ENCODE measurements at places on chromosomes 1 and 21.

- peak; percentile 64 for DNase-seq
Observed at GRCh38 chr21:42669041-42669440, 15.6 kb downstream of the PDE9A start.

DNA sequence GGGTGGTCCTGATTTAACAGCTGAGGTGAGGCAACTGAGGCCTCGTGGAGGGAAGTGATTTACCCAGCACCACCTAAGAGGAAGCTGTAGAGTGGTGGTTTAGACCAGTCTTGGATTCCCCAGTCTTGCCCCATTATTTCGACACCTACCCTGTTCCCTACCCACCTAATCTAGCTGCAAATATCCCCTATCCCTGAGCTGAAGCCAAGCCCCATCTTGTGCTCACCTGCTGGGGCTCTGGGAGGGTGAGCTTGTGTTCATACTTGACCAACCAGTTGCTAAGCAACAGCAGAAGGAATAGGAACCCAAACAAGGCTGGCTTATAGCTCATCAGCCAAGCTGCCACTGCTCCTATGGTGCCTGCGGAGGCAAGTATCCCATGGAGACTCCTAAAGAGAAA lies 2.0 kb downstream of the TEX46 start:
- no peak for DNase-seq

DNA sequence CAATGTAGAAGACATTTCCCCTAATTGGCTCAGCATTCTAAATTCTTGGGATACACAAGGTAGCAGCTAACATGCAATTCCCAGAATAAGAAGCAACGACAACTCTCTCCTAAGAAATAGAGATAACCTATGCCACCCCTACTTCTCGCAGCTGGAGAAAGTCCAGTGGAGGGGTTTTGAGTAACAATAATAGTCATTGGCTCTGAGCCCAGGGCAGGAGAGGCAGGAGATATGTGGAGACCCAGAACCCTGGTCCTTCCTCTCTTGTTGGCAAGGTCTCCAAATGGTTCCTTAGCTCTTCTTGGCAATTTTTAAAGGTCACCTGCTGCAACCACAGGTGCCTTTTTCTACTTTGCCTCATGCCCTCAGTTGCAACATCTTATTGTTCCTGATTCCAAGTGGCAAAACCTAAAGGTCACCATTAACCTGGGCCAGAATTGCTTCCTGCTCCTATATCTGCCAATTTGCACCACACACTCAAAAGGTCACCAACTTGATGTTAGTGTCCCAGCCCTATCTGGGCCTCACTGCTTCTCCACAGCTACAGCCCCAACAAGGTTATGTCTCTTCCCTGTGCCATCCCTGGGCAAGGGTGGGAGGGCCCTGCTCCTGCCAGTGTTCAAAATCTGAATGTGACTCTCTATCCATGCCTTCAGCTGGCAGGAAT lies 36.7 kb downstream of the TBX15 start:
- no peak for DNase-seq

DNA sequence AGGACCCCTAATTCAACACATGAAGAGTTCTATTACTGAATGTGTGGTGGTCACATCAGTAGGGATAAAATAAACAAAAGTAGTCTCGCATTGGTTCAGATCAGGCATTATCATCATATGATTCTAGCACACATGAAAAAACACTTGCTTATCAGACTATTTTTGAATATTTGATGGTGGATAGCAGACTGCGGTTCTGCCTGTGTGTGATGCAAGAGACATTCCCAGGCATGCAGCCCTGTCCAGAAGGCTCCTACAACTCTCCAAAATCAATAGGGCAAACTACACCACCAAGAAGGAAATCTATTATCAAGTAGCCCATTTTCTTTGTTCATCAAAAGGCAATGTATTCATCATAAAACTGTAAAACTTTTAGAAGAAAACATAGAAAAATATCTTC lies 304.7 kb downstream of the DUSP10 start:
- DNase-seq = no peak

DNA sequence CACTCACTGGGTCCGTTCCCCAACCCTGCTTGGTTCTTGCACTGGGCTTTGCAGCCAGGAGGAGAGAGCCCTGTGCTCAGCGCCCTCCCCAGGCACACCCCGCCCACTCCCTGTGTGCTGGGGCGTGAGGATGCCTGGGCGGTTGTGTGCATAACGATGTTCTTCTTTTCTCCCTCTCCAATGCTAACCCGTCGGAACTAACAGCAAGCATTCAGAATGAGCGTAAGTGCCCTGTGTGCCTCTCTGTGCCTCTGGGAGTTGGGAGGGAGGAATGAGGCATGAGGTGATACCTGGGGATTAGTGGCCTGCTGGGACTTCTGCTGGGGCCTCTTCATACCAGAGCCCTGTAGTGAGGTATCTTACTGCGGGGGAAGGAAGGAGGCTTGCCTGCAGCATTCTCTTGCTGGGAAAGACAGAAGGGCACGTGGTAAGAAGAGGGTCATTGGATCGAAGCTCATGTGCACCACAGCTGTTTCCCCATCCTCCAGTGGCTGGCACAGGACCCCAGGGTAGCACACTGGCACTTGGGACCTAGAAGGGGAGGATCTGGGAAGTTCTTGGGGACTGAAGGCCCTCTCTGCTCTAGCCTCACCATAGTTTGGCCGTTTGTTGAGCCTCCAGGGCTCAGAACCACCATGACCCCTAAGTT lies 79.8 kb downstream of the NFASC start:
- no peak for DNase-seq

DNA sequence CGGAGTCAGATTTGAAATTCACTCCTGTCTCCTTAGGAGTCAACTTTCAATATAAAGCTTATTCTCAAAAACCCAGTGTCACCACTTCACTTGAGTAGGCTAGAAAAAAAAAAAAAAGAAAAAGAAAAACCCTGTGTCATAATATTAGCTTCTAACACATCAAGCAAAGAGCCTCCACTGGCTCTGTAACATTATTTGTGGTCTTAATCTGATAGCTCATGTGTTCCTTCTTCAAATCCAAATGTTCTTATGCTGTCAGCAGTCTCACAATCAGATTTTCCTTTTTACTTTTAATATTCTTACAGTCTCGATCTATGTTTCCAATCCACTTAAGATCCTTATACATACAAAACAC lies 26.1 kb upstream of the PSMG1 start:
- DNase-seq = no peak

DNA sequence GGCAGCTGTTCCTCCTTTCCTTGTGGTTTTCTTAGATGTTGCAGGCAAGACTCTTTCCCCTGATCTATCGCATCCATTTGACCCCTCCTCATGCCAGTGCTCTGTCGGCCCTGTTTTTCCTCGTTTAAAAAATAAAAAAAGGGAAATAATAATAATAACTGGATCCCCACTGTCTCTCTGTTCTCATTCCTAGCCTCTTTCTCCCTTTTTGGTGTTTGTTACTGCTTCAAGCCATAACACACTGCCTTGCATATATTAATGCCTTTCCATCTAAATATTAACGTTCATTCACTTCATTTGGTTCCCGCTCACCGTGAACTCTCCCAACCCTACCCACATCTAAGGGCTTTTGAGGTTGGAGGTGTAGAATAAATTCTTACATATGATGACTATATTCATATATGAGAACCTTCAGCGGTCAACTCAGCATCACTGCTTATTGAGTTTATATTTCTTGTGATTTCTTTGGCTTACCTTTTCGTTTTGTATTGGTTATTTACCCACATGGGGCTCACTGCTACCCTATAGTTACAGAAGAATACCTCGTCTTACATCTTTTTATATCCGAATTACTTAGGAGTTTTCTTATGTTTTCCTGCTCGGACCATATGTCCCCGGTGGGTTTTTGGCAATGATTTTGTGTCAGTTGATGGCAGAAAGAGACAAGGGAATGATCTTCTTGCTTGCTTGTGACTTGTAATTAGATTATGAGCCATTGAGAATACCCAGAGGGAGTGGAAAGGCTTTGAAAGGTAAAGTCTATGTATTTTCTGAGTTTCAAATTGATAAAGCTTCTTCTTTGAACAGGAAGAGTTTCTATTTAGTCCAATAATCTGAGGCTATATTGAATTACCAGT lies 805 bp downstream of the ATG4C start:
- DNase-seq = peak; percentile 17

DNA sequence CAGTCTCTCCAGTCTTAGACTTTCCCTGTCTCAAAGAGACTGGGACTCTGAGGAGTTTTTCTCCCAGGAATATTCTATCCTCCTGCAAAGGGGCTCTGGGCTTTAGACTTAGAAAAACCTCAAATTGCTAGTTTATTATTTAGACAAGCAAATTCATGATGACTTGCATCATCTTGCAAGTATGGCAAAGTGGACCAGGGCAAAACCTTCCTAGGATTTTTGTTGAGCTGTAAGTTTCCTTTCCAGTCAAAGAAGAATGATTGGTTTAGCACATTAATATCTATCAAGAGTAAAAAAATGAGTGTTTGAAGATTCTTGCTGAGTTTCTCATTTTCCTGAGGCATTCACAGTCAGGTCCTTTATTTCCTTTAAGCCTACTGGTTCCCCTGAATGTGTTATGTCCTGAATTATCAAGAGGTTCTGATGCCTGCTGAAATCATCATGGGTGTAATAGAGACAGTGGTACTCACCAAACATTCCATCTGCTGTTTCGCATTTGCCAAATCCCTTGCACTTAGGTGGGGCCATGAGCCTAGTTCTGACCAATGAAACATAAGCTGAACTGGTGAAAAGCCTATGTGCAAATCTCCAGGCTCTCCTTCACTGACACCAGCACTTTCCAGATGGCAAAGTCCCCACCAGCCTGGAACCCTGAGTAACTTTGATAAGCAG lies 25.2 kb upstream of the SPAG17 start:
- DNase-seq = no peak

- DNase-seq = no peak
Observed at GRCh38 chr1:228940926-228941325, 205.6 kb downstream of the RHOU start.

DNA sequence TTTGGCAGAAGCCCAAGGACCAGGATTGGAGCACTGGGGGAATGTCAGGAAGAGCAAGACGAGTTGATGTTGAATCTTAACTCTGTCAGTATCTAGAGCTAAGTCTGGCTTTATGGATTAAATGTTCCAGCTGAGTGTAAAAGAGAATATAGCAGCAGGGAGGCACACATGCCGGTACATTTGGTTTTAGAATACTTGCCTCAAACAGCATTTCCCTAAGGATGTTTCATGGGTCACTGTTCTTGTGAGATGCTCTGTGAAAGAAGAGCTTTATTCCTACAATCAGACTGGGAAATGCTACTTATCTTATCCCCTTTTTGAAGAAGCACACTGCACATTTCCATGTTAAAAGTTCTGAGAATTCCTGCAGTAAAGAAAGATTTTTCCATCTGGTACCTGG lies 440.3 kb upstream of the B3GALT2 start:
- no peak for DNase-seq

DNA sequence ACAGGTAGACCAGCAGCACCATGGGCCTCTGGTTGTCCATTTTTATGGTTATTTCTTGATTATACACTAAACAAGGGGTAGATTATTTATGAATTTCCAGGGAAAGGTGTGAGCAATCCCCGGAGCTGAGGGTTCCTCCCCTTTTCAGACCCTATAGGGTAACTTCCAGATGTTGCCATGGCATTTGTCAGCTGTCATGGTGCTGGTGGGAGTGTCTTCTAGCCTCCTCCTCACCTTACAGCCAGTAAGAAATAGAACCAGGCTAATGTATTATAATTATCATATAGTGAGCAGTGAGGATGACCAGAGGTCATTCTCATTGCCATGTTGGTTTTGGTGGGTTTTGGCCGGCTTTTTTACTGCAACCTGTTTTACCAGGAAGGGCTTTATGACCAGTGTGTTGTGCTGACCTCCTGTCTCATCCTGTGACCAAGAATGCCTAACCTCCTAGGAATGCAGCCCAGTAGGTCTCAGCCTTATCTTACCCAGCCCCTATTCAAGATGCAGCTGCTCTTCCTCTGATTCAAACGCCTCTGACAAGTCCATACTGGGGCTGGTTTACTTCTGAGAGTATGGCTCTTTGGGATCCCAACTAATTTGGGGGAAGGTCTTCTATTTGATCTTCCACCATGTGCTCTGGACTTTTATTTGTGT lies 13.5 kb upstream of the TINAGL1 start:
- DNase-seq = no peak
